ENCODE measurements at places on chromosomes 4 and X.

- DNase-seq, result no peak
Observed at GRCh38 chr4:26570596-26570995, 13.3 kb upstream of the TBC1D19 start.

DNA sequence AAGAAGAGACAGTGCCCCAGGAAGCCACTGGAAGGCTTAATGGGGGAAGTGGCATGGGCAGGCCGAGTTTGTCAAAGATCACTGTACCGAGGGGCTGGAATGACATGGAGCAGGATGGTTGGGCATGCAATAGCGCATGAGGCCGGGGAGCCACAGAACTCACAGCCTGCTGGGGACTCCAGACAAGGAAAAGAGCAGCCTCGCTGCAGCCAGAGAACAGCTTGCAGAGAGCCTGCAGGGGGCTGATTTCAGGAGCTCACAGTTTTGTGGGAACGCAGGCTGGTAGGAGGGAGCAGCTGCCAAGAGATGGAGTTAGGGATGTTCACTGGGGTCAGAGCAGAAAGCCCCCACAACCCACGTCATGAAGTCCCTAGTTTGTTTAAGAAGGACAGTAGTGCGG lies 45.4 kb downstream of the STOX2 start:
- no peak for DNase-seq

DNA sequence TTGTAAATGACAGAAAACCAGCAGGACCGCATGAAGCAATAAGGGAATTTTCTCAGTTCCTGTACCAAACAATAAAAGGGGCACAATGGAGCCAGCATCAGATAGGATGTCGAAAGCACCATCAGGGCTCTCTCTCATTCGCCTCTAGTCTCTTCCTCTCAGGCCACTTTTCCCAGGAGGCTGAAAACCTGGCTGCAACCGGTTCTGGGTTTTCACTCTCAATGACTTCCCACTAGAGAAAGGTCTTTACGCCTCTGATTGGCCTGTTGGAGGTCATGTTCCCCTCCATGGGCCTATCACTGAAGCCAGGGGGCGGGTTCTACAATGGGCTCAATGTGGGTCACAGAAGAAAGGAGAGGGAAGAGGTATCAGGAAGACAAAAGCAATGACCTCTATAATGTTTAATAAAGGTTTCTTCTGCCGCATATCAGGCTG lies 29.3 kb downstream of the ZNF827 start:
- no peak for DNase-seq

DNA sequence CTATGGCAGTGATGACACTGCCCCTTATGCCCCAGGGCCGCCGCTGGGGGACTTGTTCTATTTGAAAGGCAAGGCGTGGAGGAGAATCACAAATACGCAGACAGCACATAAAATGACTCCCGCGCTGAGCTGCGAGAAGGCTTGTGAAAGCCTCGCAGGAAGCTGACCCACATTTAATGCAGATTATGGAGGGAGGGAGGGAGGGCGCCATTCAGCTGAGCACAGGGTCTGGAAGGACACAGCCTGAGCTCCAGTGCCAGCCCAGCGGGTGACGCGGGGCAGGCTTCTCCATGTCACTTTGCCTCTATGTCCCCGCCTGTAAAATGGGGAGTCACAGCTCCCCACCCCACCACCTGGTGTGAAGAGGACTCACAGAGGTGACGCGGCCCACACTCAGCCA lies 14.3 kb downstream of the ABLIM2 start:
- no peak for DNase-seq

- no peak for DNase-seq
Observed at GRCh38 chr4:78926826-78927225, 12.4 kb downstream of the PAQR3 start.
